ENCODE measurements at places on chromosomes 6 and 20.

GRCh38 chr6:33420491-33421343 is 852 bp downstream of the SYNGAP1 start:
- no peak for DNase-seq

DNA sequence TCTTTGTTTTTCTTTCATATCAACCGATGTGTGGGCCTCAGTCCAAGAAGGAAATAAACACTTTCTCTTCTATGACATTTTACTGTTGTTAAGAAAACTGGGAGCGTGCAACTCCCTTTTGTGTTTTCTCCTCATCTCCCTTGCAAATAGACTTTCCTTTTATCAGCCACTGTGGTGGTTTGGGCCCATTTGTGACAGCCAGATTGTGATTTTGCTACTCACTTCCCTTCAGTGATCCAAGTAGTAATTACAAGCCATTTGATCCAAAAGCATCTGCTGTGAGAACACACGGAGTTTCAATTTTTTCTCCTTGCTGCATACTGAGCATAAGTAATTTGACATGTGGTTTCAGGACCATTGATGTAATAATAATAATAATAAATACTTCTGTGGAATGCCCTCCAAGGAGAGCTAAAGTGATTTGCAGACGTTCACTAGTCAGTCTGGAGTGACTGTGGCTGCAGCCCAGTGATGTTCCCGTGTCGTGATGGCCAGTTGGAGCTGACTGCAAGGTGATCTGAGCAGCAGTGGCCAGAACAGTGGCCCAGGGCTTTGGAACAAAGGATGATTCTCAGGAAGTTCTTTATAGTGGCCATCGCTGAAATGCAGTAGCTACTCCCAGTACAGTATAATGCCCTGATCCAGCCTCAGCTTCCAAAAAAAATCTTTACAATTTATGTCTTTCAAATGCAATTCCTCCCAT is 91.9 kb upstream of the CLDN20 start:
- no peak for DNase-seq

DNA sequence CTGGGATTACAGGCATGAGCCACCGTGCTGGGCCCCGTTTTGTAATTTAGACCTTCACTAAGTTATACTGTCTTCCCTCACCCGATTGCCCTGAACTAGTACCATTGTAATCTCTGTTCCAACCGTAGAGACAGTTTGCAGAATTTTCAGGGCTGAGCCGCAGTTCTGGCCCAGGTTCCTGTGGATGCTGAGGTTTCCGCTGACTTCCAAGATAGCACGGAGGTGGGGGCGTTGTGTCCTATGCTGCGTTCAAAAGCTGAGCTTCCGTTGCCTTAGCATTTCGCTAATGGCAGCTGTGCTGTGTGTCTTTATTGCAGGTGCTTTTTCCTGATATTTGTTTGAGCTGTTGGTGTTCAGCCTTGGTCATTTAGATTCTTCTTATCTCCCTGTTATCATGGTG is 137.0 kb downstream of the SOX4 start:
- DNase-seq = no peak

- no peak for DNase-seq
Measured at GRCh38 chr20:50932016-50932485, 814 bp upstream of the ADNP start.

DNA sequence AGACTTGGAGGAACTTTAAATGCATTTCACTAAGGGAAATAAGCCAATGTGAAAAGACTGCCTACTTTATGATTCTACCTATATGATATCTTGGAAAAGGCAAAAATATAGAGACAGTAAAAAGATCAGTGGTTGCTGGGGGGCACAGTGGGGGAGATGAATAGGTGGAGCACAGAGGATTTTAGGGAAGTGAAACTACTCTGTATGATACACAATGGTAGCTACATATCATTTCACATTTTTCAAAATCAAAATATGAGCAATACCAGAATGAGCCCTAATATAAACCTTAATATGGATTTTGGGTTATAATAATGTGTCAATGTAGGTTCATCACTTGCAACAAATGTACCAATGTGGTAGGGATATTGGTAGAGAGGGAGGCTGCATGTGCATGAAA is 161.4 kb upstream of the HTR1E start:
- DNase-seq = no peak

- DNase-seq = no peak
Measured at GRCh38 chr20:539848-540247, 3.7 kb downstream of the CSNK2A1 start.

GRCh38 chr6:134846031-134846430 is 103.9 kb downstream of the ALDH8A1 start:
- DNase-seq = no peak

- no peak for DNase-seq
Measured at GRCh38 chr6:130771741-130772140, 55.5 kb upstream of the SMLR1 start.

DNA sequence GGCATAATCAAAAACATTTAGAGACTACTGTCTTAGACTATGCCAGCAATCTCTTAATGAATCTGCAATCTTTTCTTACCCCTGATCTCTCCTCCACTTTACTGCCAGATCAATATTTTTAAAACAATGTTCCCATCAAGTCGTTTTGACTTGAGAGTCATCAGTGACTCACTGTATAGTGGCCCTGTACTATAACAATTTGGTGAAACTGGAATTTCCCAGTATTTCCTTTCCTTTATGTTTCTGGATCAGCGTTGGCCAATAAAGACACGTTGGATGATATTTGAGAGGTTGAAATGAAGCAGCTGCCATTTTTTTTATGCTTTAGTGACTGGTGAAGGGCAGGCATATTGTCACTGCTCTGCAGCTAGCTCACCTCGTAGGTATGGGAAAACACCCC is 10.1 kb upstream of the SMIM13 start:
- no peak for DNase-seq

DNA sequence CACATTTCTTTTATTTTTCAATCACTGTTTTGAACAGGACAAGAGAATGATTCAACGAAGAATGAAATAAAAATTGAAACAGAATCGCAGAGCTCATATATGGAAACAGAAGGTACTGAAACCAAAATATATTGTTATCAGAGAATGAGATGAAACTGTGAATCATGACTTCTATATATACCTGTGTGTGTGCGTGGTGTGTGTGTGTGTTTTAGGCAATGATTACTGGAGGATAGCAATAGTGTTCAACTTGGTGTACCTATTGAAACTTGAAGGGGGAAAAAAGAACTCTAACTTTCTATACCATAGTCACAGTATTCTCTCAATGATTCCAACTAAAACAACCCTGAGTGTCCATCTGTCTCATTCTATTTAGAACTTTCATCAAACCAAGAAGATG is 586.6 kb downstream of the KIF16B start:
- DNase-seq = no peak

DNA sequence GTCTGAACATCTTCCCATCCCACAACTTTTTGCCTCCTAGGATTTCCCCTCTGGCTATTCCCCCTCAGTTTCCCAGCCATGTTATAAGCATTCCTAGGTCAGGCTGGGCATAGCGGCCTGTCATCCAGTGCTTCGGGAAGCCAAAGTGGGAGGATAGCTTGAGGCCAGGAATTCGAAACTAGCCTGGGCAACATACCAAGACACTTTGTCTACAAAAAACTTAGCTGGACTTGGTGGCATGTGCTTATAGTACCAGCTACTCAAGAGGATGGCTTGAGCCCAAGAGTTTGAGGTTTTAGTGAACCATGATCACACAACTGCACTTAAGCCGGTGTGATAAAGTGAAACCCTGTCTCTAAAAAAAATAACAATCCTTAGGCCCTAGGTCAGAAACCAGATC is 447.4 kb downstream of the KIF16B start:
- no peak for DNase-seq

- DNase-seq = no peak
Measured at GRCh38 chr20:21512634-21513180, 1.2 kb downstream of the NKX2-2 start.

DNA sequence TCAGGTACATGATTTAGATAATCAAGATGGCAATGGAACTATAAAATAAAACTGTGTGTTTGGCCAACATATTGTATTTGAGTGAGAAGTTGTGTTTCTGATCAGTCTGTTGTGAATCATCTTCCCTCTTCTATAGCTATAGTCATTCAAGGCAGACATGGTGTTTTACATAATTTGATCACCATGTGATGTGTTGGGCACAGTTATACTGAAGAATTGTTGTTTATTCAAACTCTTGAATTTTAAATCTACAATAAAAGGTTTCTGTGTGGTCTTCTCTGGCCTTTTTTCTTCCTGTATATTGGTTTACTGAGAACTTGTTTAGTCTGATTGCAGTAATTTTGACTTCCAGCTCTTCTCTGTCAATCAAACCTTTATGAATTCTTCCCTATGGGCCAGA is 4.4 kb downstream of the RNF182 start:
- DNase-seq = no peak

DNA sequence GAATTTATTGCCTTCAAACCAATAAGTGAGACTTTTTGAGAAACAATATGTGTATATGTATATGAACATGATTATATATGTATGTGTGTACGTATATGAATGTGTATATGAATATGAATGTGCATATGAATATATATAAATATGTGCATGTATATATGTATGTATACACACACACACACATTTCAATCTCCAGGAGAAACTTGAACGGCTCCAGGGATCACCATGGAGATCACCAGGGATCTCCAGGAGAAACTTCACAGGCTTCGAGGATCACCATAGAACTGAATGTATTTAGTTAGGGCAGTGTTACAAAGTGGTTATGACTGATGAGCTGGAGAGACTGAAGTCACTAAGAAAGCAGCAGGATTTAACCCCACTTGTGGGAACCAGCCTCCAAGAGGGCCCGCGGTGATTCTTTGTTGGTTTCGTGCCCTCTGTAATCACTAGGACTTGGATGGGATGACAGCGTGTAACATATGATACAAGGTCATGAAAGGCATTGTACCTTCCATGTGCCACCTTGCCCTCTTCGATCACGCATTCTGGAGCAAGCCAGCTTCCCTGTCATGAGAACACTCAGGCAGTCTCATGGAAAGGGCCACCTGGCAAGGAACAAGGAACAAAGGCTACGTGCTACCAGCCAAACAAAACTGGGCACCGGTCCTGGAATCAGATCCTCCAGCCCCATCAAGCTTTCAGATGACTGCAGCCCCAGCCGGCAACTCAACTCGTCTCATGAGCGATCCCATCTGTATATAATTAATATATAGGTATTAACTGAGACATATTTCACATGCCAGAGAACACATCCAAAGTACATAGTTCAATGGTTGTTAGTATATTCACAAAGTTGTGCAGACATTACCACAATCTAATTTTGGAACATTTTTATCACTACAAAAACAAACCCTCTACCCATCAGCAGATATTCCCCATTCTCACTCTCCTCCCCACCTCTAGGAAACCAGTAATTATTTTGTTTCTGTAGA is 8.6 kb downstream of the FAM50B start:
- DNase-seq = no peak

GRCh38 chr6:82917346-82918064 is 148.1 kb downstream of the UBE3D start:
- no peak for DNase-seq

DNA sequence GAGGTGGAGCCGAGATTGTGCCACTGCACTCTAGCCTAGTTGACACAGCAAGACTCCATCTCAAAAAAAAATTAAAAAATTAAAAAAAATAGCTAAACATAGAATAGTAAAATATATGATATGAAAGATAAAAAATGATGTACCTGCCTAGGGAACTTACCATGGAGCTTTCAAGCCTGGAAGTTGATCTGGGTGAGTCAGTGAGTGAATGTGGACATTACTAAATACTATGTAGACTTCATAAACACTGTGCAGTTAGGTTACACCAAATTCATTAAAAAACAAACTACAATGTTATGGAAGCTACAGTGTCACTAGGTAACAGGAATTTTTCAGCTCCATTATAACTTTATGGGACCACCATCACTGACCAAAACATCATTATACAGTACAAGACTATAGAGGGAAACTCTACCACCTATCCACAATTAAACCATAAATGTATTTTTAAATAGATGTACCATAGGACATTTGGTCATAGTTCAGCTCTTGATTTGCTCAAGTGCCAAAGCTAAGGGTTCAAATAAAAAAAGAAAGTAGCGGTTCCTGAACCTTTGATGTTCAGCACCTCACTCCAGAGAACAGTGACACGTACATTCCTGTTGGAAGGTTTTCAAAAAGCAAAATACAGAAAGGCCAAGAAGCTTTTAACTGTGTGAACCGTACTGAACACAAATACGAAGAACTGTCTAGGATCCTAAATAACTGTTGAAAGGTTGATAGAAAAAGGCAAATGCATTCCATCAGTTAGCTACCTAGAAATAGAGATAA is 52.4 kb upstream of the SPDEF start:
- no peak for DNase-seq

- DNase-seq = no peak
Measured at GRCh38 chr6:146420255-146420654, 123.4 kb upstream of the RAB32 start.

- no peak for DNase-seq
Measured at GRCh38 chr20:43334080-43334479, 123.6 kb upstream of the SRSF6 start.

GRCh38 chr6:140253096-140253495 is 878.6 kb upstream of the CITED2 start:
- DNase-seq = no peak

DNA sequence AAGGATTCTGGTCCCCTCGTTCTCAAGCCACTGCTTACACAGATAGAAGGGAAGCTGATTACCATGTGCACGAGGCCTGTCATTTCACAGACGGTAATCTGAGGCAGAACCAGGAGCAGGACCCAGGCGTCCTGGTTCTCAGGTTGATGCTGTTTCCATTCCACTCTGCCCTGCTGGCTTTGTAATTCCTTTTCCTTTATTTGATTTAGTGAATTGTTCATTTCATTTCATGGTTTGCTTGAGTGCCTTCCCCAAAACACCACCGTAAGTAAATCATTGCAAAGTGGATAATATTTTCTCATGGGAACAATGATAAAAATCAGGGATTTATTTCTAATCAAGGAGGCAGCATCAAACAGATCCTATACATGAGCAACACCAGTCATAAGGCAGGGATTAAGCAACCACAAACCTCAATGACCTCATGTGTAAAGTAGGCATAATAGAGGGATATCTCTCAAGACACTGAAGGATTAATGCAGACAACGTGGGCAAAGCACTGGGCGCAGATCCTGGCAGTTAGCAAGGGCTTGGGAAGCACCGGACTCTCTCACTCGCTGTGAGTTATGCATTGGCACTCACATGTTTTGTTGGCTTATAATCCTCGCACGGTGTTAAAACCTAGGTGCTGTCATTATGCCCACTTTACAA is 229.5 kb upstream of the FOXQ1 start:
- no peak for DNase-seq

DNA sequence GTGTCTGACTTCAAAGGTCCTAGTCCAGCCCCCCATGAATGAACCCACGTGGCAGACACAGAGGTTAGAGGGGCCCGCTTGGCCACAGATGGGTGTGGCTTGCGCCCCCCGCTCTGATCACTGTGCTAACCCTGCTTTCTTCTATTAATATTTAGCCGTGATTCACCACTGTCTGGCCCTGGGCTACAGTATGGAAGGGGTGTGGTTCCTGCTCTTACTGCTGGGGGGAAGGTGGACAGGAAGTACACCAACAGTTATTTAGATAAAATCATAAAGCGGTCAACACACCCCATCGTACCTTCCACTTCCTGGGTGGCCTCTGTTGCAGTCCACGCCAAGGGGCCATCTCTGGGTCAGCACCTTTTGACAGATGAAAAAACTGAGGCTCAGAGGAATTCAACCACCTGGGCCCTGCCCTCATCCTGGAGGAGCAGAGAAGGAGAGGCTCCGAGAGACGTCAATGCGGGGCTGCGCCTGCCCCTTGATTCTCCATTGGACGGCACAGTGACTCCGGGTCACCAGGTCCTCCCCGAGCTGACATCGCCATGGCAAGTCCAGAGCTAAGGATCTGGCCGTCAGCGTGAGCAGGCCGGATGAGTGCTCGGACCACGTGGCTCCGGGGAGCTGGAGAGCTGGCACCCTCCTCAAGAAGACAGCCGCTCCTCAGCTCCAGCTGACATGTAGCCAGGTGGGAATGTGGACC is 206.3 kb downstream of the PREX1 start:
- no peak for DNase-seq
